ENCODE measurements at places on chromosomes 2 and 18.

GRCh38 chr2:54677476-54678265 is 45.8 kb upstream of the EML6 start:
- no peak for DNase-seq

GRCh38 chr2:263774-264492 is at the start of gene SH3YL1:
Gene SH3YL1, minus strand, starts transcription at chr2:264032. Its CDS starts 48 bp downstream, at chr2:263984.
- no peak for DNase-seq

- no peak for DNase-seq
Observed at GRCh38 chr2:209459359-209459758, 35.5 kb downstream of the MAP2 start.

- no peak for DNase-seq
Observed at GRCh38 chr2:57569396-57569795, 477.2 kb upstream of the VRK2 start.

- no peak for DNase-seq
Observed at GRCh38 chr2:9883897-9884296, 40.6 kb downstream of the TAF1B start.

Data from NCI-H1436 (cell line).